ENCODE measurements at places on chromosomes 11 and 22. TPM values are rescaled to one million over a fixed set of nuclear protein-coding genes. Genes with fewer than 3 reads are reported as not detected.

- no peak for DNase-seq
These were observed 45.7 kb upstream of the TUB start for GRCh38 chr11:8035200-8035855.

GRCh38 chr11:30463266-30463665 lies 122.9 kb downstream of the MPPED2 start:
- no peak for DNase-seq

GRCh38 chr11:123973816-123974215 lies 3.8 kb downstream of the OR10S1 start:
- no peak for DNase-seq

GRCh38 chr22:41480397-41480735 lies 11.4 kb downstream of the ACO2 start:
- DNase-seq: no peak

DNA sequence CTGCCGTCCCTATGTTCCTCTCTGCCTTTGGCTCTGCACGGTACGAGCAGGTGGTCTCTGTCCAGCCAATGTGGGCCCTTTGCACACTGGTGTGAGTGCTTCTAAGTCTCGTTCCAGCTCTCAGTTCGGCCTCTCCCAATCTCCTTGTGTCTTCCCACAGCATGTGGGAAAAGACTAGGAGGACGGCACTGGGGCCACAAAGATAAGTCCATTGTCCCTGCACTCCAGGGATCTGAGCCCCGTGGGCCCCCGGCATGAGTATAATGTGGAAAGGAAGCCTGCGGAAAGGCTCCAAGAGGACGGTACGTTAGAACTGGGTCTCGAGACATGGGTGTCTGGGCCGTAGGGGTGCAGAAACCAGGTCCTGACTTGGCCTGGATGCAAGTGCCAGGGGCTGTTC lies 16.4 kb downstream of the MYEOV start:
- no peak for DNase-seq

DNA sequence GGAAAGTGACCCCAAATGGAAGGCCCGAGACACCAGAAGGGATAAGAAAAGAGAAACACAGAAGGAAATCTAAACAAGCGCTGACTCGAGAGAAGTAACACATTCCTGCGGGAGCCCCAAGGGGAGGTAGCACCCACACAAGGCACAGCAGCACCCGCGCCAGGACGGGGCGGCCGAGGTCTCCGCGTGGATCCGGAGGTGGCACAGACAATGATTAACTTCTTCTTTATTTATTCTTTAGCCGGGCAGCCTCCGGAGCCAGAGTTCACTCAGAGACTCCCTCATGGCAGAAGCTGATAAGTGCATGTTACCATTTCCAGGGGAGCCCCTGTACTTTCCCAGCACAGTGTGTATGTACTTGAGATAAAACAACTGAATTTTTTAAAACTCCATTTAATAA lies 5.1 kb downstream of the TOLLIP start:
- DNase-seq: no peak

OR56A3 gene
- total RNA-seq: not detected

GRCh38 chr22:35552196-35552842 lies 11.7 kb downstream of the RASD2 start:
- DNase-seq: peak; percentile 74

DNA sequence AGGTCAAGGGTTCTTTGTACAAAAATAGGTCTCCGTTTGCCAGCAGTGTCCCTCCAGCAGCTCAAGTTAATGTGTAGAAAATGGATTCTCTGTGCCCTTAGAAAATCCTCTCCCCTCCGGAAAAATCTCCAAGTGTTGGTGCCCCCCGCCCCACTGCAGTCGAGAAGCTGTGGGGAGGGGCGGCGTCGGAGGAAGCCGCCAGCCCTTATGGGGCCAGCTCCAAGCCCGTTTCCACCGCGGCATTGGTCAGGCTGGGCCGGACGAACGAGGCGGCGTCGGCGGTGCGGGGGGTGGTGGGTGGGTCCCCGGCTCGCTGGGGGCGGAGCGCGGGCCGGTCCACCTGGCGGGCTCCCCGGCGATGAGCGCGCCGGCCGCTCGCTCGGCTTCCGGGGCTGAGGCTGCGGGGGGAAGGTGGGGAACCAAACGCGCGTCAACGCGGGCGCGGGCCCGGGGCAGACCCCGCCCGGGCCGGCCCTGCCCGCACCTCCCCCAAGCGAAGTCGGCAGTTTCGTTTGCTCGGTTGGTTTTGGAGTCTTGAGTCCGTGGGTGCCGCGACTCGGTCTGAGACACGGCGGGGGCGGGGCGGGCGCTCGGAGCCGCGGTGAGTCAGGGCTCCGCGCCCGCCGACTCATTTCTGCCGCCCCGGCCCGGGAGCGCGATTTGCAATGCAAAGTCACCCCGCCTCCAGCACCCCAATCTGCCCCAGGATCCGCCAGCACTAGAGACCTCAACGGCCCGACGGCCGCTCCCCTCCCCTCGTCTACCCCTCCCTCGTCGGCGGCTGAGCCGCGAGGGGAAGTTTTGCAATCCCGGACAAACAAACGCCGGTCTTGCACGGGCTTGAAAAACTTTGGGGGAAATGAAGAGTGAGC lies 1.4 kb downstream of the ASCL2 start:
- DNase-seq: no peak

GRCh38 chr11:12508151-12508751 lies 130.9 kb downstream of the PARVA start:
- DNase-seq: no peak

DNA sequence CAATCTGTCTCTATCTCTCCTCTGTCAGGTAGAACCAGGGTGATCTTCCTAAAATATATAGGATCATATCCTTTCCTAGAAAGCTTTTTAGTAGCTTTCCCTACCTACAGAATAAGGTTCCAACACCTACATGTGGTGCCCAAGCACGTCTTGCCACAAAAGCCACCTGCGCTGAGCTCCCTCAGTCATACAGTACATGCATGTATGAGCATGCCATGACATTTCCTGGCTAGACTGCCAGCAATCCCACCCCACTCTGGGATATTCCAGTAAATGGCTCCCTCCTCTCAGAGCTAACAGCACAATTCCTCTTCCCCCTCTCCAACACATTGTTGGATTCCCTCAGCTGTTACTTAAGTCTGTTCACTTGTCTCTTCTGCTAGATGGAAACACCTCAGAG lies 398.0 kb downstream of the TENM4 start:
- DNase-seq: no peak

DNA sequence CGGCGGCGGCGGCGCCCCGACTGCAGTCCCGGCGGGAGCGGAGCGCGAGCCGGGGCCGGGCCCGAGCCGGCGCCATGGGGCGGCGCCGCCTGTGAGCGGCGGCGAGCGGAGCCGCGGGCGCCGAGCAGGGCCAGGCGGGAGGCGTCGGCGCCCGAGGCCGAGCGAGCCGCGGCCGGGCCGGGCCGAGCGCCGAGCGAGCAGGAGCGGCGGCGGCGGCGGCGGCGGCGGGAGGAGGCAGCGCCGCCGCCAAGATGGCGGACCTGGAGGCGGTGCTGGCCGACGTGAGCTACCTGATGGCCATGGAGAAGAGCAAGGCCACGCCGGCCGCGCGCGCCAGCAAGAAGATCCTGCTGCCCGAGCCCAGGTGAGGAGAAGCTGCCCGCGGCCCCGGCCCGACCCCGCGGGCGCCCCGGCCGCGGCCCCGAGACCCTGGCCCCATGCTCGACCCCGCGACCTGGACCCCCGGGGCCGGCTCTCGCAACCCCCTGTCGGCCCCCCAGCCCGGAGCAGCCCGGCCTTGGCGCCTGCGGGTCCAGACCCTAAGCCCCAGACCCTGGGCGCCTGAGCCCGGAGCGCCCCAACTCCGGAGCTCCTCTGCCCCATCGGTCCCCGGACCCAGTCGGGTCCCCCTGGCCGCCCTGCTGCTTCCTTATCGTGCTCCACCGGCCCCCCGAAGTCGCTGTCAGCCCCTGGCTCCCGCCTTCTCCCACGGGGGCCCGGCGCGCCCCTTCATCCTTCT lies at the start of gene GRK2:
Gene GRK2, plus strand, starts transcription at position 25 of the 739 bp plus-strand sequence. Its CDS starts 227 bp downstream, at position 252.
- peak; percentile 50 for DNase-seq

DNA sequence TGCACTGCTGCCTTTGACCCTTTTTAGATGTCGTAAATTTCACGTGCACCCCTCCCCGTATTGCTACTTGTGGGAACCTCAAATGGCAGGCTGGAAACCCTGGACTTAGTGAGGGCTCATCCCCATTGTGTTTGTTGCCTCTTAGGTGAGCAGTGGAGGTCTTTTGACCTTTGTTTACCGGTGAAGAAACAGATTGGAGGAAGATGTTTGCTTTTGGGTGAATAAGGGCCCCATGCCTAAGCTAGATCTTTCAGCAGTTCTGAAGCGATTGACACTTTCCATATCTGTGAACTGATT lies 782 bp downstream of the SMARCB1 start:
- DNase-seq: no peak

- peak; percentile 25 for DNase-seq
These were observed 666 bp downstream of the MSANTD4 start for GRCh38 chr11:106021181-106021966.

GRCh38 chr11:96263238-96263763 lies 79.7 kb downstream of the MAML2 start:
- no peak for DNase-seq

- no peak for DNase-seq
These were observed 118.8 kb downstream of the ABTB2 start for GRCh38 chr11:34238966-34239365.

- no peak for DNase-seq
These were observed 205.5 kb downstream of the CCT8L2 start for GRCh38 chr22:16387088-16387487.

DNA sequence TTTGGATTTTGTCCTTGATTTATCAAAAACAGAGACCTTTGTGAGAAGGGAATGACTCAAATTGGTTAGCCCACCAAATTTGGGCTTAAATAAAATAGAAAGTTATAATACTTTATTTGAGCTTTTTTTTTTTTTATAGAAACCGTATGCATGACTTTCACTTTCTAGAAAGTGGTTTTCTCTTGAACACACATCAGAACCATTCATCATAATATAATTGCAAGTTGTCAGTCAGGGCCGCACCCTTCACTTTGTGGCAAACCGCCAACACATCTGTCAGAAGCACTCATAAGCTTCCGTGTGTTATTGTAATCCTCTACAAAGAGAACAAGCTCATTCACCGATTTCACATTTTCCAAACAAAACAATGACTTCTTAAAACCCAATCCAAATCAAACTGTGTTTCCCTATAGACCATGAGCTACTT lies 76.1 kb downstream of the SOX6 start:
- peak; percentile 13 for DNase-seq

DNA sequence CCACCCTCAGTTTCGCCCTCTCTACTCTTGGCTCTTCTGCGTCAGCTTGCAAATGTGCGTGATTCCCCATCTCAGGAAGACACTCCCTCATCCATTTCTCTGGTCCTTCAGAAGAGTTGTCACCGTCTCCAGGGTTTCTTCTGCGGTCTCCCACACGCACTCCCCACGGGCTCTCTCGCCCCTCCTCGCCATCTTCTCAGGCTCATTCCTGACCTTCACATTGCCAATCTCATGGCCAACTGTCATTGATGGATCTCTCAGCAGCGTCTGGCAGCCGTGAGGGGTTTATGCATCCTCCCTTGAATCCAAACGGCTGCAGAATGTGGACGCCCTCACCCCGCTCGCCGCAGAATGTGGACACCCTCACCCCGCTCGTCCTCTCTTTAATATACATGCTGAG lies 10.5 kb downstream of the SYNGR1 start:
- no peak for DNase-seq

- DNase-seq: no peak
These were observed 494 bp downstream of the ZDHHC5 start for GRCh38 chr11:57668434-57668782.

RBMXL2 gene
- total RNA-seq: not detected

KCNJ5 gene
- total RNA-seq: not detected

- DNase-seq: peak; percentile 9
These were observed 2.9 kb upstream of the PPP6R2 start for GRCh38 chr22:50339945-50340879.

- peak; percentile 38 for DNase-seq
These were observed 28.4 kb upstream of the PAMR1 start for GRCh38 chr11:35553831-35554230.

DDB1 gene
- 329 TPM for total RNA-seq

NUCB2 gene
- total RNA-seq: 92.8 TPM

GRCh38 chr11:70247710-70248072 lies 22.8 kb upstream of the PPFIA1 start:
- DNase-seq: no peak

MIAT gene
- total RNA-seq: 0.70 TPM

DNA sequence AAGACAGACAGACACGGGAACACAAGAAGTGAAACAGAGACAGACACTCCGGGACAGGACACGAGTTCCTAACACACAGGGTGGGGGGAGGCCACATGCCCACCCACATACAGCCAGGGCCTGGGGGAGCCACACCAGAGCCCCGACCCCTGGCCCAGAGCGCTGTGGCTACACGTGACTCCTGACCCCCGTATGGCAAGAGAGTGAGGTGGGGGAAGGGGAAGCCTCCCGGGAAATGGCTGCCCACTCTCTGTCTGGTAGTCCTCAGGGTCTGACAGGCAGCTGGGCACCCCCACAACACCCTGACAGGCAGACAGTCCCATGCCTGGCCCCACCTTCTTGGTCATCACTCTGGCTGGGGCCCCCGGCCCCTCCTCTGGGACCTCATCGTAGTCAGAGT lies 38.6 kb upstream of the PDE2A start:
- DNase-seq: no peak

DNA sequence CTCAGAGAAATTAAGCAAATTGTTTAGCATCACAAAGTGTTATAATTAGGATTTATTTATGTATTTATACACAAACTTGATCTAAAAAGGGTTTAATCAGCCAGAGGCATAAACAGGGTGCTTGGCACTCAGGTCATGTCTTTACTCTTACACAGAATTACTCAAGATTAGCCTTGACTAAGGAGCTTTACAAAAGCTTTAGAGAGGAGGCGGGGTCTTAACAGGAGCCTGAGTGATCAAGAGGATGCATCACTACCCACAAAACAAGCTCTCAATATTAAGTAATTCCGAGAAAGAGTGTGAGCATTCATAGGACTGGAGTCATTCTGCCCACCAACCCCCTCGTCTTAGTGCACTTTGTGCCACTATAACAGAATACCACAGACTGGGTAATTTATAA lies 103.0 kb downstream of the SPATA19 start:
- DNase-seq: no peak

DNA sequence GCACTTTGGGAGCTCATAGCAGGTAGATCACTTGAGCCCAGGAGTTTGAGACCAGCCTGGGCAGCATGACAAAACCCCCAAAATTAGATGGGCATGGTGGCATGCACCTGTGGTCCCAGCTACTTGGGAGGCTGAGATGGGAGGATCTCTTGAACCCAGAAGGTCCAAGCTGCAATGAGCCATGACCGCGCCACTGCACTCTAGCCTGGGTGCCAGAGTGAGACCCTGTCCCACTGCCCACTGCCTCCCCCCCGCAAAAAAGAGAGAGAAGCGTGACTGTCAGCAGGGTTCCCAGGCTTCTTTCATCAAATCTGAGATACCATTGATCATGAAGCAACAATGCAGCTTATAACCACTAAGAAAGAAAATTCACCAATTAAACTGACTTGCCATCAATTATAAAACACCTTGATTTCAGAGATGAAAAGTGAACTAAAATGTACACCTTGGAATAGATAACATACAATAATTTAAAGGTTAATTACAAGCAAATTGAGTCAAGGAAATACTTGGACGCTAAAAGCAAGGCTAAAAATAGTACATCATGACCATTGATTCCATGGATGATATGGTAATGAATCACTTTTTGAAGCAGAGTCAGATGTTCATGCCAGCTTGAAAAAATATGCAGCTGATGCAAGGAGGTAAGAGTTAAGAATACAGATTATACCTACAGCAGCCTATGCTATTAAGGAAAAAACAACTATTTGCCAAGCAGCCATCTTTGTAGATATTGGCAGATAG lies 90.8 kb upstream of the ALKBH3 start:
- DNase-seq: peak; percentile 77

SYNGR1 gene
- total RNA-seq: 4.9 TPM

Measured in myocyte (in vitro differentiated cells).